ENCODE measurements at places on chromosomes 3 and 15.

- DNase-seq: peak; percentile 20
These were observed 63.9 kb downstream of the TMCC1 start for GRCh38 chr3:129829640-129830039.

- no peak for DNase-seq
These were observed 17.6 kb downstream of the SEMA3F start for GRCh38 chr3:50172626-50173220.

DNA sequence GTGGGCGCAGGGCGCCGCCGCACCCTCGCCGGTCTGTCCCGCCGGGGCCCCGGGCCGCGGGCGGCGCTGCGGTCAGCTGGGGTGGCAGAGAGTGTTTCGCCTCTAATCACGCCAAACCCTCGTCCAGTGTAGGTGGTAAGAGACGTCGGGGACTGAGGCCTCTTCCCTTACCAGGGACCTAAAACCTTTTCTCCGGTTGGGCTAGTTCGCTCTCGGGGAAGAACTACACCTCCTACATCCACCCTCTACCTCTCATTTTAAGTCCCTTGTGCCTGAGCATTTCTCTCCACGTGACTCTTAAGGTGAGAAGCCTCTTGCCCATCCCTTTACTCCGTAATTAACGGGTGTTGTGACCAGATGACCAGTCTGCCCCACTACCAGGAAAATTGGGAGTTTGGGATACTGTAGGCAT, 520 bp downstream of the TMEM42 start:
- peak; percentile 62 for DNase-seq

DNA sequence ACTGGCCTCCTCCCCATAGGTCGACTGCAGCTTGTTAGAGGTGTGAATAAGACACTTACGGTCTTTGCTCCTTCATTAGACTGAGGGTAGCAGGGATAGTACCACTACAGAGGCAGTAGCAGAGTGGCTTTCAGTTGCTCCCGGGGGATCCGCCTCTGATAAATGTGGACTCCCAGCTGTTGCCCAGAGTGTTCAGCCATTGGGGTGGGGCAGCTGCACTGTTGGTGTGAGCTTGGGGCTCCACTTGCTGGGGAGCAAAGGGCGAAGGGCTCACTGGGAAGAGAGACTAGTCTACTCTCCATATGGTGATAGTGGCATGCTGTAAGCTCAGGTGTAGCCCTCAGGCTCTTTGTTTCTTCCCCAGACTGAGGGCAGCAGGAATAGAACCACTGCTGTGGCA, 239.1 kb downstream of the LRRN1 start:
- DNase-seq: no peak

- no peak for DNase-seq
These were observed 21.6 kb downstream of the CHAC1 start for GRCh38 chr15:40974879-40975278.

DNA sequence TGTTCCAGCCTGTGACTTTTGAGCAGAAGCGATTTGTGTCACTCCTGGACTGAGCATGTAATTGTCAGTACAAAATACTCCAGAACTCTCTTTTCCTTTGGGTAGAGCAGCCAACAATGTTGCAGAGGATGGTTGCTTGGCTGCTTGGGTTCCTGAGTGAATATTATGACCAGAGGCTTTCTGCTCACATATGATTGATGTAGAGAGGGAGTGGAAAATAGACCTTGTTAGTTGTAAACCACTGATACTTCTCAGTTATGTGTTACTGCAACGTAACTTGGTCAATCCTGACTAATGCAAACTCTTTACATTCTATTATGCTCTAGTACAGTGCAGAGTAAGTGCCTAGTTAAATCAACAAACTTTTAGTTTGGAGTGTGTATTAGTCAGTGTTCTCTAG, 322.6 kb upstream of the KCNH8 start:
- no peak for DNase-seq

- DNase-seq: no peak
These were observed 337.8 kb upstream of the CBLB start for GRCh38 chr3:106206613-106207012.

DNA sequence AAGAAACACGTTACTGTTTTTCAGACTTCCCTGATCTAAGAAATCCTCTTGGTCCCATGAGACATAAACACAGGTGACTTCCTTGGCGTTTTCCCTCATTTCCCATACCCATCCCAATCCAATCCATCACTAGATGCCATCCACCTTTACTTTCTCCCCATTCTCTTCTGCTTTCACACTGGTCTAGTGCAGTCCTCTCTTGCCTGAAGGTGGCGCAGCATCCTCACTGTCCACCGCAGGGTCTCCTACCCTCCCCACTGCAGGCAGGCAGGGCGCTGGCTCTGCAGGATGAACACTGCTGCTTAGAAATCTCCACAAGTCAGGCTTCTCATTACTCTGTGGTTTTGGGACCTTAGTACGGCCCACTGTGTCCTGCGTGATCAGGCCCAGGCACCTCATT, 58.2 kb downstream of the RAB7A start:
- DNase-seq: no peak

- no peak for DNase-seq
These were observed 545.6 kb upstream of the ZNF385D start for GRCh38 chr3:22296601-22297000.

DNA sequence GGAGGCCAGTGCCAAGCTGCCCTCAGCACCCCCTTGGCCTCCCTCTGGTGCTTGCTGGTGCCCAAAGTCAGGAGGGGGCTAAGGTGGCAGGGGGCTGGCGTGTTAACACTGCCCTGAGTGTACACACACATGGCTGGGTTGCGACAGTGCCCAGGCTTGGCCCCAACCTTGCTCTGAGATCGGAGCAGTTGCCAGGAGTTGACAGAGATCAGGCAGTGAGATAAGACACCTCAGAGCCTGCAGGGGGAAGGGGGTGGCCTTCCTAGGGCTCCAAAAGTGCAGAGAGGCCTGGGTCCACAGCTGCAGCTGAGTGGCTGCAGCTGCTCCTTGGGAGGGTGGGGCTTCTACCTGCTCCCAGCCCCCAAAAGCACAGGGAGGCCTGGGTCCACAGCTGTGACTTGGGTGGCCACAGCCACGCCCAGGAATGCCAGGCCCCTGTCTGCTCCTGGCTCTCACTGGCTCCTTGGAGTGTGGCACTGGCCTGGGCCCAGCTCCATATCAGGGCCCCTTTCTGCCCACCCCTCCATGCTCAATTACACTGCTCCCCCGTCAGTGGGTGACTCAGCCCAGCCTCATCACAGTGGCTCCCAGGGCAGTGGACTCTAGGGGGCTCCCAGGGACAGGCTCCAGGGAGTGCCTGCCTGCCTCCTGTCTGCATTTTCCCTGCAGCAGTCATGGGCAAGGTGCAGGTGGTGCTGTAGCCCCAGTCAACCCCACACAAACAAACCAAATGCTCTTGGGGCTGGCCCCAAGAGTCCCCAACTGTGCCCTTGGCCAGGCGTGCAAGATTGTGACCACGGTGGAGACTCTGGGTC, 56.4 kb upstream of the C15orf39 start:
- DNase-seq: no peak

GRCh38 chr3:129004639-129005295, 3.7 kb downstream of the EFCC1 start:
- DNase-seq: no peak

DNA sequence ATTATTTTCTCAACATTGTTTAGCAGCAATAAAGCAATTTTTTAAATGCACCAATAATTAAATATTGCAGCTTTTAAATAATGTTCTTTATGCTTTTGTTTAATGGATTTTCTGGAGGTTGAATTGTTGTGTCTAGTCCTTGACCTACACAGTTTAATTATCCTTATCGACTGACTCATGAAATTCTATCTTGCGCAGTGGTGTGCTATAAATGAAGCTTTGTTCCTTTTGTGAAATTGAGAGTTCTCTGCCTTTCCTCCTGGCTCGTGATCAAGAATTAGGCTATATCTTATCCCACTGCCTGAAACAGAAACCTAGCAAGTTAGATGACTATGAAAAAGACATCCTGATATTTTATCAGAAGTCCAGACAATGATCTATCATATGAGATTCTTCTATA, 37.0 kb upstream of the PIK3R4 start:
- no peak for DNase-seq

DNA sequence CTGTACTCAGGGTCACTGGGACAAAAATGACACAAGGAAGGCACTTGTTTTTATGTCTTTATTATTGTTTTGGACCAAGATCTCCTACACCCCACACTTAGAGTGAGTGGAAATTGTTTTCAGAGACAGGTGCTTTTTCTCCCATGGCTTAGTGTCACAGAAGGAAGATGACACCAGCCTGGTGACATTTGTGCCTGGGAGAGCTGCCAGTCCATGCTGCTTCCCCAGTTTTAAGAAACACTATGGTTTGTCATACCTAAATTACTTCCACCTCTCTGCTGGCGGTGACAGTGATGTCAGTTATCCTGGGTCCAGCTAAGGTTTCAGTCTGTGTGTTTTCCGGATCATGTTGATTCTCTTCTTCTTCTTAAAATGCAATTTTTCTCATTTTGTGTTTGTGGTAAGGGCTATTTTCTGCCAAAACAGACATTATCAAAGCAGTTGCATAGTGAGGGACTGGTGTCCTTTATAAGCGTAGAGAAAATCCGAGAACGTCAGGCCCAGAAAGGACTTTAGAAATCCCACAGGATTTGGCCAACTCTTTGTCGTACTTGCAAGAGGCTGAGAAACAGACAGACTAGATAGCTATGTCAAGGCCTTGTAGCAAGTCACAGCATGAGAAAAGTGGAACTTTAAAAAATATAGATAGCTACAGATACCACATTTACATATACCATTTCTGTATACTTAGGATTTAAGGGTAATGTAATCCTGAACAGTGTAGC, 149.5 kb downstream of the TP63 start:
- no peak for DNase-seq

DNA sequence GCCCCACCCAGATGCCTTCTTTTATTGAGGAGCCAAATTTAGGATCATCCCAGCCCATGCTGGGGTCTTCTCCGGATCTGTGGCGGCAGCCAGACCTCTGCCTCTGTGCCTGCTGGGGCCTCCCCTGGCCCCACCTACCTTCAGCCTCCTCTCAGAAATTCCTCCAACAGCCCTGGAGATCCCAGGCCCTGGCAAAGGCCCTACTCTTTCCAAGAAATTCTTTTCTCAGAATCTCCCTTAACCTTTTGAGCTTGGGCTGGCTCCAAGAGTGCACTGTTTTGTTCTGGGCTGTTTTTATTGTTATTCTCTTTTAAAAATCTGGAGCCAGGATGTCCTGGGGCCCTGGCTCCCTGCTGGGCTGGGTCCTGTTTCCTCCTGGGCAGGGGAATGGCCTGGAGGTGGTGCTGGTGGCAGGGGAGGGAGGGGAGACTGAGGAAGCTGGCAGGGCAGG, 57.8 kb downstream of the GRIP2 start:
- no peak for DNase-seq

GRCh38 chr3:143215059-143215458, 95.5 kb downstream of the CHST2 start:
- no peak for DNase-seq

DNA sequence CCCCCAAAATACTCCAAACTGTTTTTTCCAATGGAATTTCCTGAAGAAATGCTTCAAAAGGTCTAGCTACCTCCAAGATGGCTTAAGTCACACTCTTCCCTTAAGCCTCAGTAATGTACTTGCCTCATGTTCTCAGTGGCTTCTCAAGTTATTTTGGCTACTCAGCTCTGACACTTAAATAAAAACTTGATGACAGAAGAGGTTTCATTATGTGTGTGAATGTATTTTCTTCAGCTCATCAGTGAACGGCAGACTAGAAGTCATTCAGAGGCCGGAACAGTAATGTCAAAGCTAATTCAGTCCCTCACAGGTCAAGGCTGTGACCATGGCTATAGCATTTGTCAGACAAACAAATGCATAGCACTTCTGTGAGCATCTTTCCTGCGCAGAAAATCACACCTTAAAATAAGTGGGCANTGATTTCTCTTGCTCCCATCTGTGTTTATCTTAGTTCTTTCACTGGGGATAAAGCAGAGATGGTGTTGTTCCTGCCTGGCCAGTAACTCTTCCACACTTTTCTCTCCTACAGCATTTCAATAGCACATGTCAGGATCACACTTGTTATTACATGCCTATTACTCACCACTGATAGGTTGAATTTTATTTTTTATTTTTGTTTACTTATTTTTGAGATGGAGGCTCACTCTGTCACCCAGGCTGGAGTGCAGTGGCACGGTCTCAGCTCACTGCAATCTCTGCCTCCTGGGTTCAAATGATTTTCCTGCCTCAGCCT, 68.5 kb upstream of the PLCL2 start:
- peak; percentile 46 for DNase-seq

DNA sequence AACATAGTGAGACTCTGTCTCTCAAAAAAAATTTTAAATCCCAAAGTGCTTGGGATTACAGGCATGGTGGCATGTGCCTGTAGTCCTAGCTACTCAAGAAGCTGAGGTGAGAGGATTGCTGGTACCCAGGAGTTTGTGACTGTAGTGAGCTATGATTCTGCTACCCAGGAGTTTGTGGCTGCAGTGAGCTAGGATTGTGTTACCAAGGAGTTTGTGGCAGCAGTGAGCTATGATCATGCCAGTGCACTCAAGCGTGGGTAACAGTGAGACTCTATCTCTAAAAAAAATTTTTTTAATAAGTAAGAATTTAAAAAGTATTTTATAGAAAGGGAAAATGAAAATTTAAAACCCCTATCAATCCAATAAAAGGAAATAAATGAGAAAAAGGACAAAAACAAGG, 69.5 kb downstream of the FAIM start:
- DNase-seq: no peak

DNA sequence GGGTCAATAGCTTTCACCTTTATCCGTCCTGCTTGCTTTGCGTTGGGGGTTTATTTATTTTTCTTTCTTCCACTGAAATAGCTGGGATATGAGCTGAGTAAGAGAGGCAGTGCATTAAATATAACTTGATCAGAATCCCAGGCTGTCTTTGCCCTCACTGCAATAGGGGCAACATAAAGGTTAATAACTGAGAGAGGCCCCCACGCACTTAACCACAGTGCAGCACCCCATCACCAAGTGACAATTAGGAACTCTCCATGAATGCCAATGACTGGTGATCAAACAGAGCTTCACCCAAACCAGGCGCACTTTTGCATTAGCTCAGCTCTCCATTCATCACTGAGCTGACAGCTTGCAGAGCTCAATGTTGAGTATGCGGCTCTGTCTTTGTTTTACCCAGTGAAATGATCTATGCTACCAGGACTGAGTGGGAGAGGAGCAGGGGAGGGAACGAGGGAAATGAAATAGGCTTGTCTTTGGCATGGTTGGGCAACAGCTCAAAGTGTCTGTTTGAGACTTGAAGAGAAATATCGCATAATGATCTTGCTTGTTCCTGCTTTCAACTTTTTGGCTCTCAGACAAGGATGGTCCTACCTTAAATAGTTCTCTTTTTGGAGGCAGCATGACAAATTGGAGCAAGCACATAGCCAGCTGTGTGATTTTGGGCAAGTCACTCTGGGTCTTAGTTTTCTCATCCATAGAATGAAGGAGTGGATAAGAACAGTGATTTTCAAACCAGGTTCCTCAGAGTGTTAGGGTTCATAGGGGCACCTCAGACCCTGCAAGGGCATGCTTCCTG, 14.5 kb upstream of the GLCE start:
- no peak for DNase-seq
